ENCODE measurements at places on chromosomes 12 and 14.

DNA sequence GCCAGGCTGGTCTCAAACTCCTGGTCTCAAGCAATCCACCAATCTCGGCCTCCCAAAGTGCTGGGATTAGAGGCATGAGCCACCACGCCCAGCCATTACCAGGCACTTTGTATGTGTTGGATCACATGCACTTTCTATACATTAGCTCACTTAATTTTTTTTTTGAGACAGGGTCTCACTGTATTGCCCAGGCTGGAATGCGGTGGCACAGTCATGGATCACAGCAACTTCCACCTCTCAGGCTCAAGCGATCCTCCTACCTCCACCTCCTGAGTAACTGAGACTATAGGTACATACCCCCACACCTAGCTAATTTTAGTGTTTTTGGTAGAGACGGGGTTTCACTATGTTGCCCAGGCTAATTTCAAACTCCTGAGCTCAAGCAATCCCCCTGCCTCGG lies 203.0 kb upstream of the MYL2 start:
- DNase-seq: no peak

GRCh38 chr14:68466491-68466977 lies 326.3 kb downstream of the ZFP36L1 start:
- DNase-seq: peak; percentile 60

DNA sequence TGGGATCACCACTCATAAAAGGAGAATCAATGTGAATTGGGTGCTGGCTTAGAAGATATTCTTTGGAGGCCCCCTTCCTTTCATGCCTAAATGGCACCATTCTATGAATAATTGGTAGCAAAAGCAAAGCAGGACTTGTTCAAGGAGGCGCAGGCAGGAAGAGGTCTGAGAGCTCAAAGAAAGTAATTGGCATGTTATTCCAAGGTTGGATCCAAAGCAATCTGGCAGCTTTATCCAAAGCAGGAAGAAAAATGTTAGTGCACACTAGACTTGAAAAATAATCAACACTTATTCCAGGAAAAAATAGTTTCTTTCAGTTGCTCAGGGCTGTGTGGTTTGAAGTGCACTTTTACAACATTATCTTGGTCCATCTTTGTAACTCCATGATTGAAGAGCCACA lies 326.4 kb downstream of the NUAK1 start:
- no peak for DNase-seq

- no peak for DNase-seq
These were observed 179.6 kb downstream of the TMX1 start for GRCh38 chr14:51419685-51420084.

DNA sequence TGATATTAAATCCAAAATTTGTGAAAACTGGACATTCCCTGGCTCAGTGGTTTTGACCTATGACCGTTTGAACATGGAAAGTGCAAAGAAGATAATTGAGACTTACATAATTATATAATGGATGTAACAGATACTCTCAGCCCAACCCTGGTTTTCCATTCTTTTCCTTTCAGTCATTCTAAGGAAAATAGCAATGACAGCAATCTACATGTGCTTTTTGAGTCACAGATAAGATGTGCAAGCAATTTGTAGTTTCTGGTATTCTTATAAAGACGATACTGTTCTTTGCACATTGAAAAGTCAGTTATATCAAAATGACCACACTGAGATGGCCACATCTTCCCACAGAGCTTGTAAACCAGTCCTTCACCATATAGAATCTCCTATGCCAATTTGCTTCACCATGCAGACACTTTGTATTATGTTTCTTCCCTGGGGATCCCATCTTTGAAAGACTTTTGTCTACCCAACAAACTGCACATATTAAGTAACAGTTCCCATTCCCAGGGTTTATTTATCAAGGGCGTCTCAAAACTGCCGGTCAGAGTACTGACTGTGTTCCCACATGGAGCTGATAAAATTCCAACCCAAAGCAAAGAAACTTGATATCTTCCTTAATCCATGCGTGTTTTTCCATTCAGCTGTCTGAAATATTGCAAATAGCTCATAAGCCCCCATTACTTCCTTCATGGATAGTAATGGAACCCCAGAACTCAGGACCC lies 34.8 kb downstream of the PLXNC1 start:
- no peak for DNase-seq

GRCh38 chr14:53951243-53951626 lies 5.4 kb downstream of the BMP4 start:
- DNase-seq: no peak

- no peak for DNase-seq
These were observed 19.6 kb downstream of the VWF start for GRCh38 chr12:6104842-6105241.

GRCh38 chr14:26293909-26294308 lies 303.9 kb downstream of the NOVA1 start:
- DNase-seq: no peak

DNA sequence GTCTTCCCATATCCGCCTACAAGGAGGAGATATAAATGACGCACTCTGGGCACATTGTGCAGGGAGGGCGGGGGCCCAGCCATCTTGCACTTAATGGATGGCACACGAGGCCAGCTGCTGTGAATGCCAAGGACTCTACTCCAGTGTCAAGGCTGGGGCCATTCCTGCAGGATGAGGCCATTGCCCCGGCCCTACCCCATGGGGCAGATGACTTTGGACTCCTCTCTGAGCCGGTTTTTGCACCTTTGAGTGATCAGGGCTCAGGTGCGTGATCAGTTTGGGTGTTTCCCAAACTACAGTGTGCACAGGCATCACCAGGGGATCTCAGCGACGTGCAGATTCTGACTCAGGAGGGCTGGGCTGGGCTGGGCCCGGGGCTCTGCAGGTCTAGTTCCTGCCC lies 16.1 kb downstream of the MMAB start:
- no peak for DNase-seq

GRCh38 chr12:103561174-103561573 lies 25.9 kb upstream of the STAB2 start:
- no peak for DNase-seq

GRCh38 chr12:105980085-105980484 lies 158.7 kb downstream of the NUAK1 start:
- DNase-seq: no peak

- no peak for DNase-seq
These were observed 10.1 kb upstream of the BDKRB1 start for GRCh38 chr14:96245710-96246538.

GRCh38 chr12:132411457-132411856 lies 78.5 kb upstream of the FBRSL1 start:
- no peak for DNase-seq

GRCh38 chr12:132518354-132518992 lies 28.5 kb downstream of the FBRSL1 start:
- DNase-seq: no peak

DNA sequence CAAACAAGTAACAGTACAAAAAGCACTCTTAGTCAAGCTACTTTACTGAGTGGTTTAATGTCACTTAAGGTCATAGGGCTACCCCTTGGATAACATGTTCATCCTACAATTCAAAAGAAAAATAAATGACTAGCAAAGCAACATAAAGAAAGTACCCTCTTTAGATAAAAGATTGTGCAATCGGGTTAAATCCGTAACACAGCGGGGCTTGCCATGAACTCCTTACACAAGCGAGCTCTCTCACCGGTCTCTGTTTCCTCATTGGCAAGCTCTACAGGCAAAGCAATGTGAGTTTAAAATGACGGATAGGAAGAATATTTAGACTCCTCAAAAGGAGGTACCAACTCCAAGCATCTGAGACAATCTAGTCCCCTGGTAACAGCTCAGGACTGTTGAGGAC lies 140.6 kb downstream of the EGLN3 start:
- no peak for DNase-seq

GRCh38 chr12:95549392-95550084 lies 1.7 kb downstream of the USP44 start:
- no peak for DNase-seq

- no peak for DNase-seq
These were observed 47.7 kb upstream of the PTCSC3 start for GRCh38 chr14:36224176-36224575.

DNA sequence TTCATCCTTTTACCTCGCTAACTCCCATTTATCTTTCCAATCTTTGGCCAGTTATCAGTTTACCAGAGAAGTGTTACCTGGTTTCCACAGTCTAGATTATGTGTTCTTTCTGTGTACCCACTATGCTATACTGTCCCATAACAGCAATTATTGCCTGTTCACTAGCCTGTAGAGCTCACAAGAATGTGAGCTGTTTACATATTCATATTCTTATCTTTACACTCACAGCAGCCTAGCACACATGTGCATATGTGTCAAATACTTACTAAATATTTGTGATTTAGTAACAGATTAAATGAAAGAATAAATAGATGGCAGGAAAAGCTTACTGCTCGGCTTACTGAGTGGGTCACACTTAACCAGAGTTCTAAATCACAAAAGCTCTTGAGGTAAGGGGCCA lies 97.8 kb downstream of the NOVA1 start:
- no peak for DNase-seq

DNA sequence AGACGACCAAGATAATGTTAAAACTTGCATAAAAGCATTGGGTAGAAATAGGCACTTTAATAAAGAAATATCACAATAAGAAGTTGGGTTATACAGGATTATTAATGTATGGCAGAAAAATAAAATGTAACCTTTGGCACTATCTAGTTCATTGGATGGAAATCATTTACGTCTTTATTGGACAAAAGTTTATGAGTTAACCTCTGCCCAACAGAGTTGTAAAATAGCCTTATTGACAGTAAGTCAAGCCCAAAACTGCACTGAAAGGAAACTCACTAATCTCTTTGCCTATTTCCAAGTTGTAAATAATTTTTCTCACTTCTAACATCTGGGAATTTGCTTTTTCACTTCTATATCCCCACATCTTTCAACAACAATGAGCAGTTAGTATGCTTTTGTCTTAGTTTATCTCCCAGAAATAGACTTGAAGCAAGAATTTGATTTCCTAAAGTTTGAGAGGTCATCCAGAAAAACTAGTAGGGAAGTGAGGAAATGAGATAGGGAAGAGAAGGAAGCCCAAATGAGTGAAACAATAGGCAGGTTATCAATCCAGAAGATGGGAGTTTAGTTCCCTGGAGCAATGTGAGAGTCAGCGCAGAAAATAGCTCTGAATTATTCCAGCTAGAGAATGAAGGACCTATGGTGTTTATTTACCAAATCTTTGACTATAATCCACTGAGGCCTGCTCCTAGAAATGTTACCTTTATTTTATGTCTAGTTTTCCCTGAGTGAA lies 434.8 kb downstream of the CCER1 start:
- no peak for DNase-seq

DNA sequence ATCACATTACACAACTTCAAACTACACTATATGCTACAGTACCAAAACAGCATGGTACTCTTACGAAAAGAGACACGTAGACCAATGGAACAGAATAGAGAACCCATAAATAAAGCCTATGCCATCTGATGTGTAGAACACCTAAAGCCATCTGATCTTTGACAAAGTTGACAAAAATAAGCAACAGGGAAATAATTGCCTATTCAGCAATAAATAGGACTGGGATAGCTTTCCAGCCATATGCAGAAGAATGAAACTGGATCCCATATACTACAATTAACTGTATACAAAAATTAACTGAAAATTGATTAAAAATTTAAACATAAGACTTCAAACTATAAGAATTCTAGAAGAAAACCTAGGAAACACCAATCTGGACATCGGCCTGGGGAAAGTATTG lies 120.7 kb downstream of the PTPRO start:
- DNase-seq: no peak

DNA sequence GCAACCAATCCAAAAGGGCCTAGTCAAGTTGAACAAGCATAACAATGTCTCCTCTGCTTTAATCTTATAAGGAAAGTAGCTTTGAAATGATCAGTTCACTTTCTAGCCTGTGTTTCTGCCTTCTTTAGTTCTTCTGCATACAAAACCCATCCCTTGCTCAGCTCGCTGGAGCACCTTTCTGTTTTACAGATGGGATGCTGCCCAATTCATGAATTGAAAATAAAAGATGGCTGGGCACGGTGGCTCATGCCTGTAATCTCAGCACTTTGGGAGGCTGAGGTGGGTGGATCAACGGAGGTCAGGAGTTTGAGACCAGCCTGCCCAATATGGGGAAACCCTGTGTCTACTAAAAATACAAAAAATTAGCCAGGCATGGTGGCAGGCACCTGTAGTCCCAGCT lies 4.5 kb upstream of the RFC5 start:
- DNase-seq: no peak

GRCh38 chr14:64720131-64720576 lies 15.9 kb downstream of the PLEKHG3 start:
- peak; percentile 63 for DNase-seq

- no peak for DNase-seq
These were observed 15.9 kb downstream of the KCTD10 start for GRCh38 chr12:109461049-109461845.

GRCh38 chr12:105272152-105272551 lies 36.2 kb upstream of the APPL2 start:
- DNase-seq: no peak

DNA sequence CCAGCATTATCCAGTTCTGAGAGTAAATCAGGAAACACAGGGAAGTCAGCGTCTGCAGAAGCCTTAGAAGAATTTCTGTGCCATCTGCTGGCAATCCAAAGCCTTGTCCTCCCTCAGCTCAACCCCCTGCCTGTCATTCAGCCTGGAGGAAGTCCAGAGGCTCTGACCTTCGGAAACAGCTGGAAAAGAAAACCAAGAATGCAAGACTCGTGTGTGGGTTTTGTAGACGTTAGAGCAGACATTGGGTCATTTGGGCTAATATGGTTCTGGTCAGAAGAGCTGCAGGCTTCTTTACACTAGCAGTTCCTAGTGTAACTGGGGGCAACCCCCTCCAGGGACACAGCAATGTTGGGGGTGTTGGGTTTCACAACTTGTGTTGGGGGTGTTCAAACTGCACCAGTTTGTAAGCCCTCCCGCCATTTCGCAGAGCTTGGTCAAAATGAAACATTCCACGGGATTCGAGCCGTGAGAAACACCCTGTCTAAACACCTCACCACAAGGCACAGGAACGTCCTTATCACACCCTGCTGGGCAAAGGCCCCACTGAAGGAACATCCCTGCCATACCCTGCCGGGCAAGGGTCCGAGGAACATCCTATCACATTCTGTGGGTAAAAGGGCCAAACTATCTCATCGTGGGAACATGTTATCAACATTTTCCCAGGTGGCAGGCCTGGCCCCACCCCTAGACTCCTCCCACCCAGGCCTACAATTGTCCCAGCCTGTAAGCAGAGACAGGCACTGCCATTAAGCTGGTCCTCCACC lies 21.0 kb upstream of the SERPINA4 start:
- DNase-seq: peak; percentile 47

DNA sequence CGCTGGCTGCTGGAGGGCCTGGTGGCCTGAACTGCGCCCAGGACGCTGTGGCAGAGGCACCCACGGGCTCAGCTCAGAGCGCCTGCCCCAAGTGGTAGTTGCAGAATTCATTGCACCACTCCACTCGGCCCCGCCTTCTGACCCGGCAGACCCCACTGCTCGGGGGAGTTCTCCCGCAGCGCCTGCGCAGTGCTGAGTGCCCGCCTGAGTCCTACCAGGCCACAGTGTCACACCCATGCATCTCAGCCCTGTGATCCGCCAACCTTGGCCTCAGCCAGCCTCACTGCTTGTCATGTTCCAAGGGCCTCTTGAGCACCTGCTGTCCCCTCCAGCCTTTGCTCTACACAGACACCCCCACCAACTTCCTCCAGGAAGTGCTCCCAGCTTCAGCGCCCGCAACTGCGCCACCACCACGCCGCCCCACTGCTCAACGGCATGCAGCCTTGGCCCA lies 12.2 kb downstream of the DEGS2 start:
- no peak for DNase-seq

- no peak for DNase-seq
These were observed 11.5 kb upstream of the KRT5 start for GRCh38 chr12:52531566-52532300.

Measured in T47D (cell line).